ENCODE measurements at places on chromosomes 5 and 9.

DNA sequence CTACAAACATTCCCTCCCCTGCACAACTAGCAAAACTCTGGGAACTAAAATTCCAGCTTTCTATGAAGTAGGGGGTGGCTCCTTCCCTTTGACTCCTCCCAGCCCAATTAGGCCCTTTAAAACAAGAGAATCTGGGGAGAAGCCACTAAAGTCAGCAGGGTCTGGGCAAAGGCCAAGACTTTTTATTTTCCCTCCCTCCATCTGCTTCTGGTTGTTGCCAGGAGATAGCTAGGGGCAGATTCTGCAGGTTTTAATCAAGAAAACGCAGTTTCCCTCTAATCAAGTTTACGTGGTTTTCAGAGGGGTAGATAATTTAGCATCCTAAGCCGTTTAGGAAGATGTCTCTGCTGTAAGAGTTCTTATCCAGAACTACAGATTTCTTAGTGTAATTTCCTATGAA, 114.5 kb upstream of the CDH6 start:
- DNase-seq = no peak

DNA sequence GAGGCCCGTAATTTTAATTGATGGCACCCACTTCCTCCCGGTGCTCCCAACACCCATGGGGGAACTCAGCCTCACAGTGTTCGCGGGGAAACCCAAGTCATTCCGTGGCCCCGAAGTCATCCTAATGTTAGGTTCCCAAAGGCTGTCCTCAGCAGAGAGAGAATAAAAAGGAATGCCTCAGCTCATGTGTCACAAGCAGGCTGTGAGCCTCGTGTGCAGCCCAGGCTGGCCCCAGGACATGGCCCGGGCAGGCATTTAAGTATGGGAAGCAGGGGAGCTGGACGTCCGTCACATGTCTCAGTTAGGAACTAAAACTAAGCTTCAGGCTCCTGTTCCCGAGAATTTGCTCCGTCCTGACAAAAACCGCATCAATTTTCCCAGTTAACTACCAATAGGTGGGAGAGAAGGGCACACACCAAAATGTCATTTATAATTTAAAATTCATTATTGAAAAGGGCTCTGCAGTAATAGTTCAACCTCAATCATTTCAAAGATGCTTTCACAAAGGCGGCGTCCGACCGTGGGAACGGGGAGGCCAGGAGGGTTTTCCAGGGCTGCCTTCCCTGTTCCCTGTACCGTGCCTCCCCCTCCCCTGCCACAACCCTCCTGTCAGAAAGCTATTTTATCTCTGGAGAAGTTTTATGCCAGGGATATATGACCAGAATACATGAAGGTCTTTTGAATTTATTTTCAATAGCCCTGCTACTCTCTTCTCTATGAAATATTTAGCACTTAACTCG, 137.3 kb downstream of the FSTL4 start:
- no peak for DNase-seq

- DNase-seq = peak; percentile 18
Observed at GRCh38 chr9:135926402-135927194, 19.3 kb upstream of the CAMSAP1 start.

DNA sequence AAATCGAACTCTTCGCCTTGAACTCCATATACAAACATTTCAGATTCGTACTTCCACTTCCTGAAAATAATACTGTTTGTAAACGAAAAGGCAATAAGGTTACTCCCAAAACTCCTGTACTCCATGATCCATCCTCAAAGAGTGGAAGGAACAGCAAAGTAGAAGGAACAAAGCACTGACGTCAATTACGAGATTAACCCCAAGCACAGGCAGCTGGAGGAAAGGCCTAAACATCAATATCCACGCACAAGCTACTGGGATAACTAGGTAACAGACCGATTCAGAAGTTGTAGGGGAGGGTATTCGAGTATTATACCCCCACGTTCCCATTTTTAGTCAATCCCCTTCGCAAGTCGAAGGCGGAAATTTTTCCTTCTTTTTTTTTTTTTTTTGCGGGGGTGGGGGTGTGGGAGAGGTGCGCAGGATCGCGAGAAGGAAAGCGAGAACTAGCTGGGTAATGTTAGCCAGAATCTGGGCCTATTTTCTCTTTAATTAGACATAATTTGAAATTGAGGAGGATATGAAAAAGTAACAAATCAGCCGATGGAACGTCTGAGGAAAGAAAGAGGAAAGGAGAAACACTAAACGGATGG, 909 bp downstream of the AFF4 start:
- DNase-seq = peak; percentile 8

DNA sequence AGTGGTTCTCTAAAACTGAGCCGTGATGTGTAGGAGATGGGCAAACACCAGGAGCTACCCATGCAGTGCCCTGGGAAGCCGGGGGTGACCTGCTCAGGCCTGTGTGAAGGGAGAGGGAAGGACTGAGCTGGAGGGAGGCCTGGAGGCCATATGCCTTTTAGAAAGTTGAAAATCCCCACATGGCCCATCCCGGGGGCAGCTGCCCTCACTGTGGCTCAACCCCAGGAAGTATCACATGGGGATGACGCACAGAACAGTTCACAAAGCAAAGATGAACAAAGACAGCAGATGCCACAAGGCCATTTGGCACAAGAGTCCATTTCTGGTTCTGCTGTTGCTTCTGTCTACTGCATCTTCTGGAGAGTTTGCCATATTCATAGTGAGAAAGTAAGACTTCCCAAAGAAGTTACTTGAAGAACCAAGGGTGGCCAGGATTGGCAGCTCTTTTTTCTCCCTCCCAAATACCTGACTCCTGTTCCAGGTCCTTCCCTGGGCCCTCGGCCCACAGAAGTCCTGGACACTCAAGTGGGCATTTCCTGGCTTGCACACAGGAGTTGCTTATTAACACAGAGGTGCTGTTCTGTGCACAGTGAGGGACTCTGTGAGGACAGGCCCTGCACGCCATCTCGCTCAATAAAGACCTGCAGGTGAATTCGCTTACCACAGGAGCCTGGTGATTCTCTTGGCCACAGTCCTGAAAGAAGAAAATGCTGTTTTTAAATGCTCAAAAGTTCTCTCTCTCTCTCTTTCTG, 25.1 kb downstream of the ACSL6 start:
- DNase-seq = no peak

DNA sequence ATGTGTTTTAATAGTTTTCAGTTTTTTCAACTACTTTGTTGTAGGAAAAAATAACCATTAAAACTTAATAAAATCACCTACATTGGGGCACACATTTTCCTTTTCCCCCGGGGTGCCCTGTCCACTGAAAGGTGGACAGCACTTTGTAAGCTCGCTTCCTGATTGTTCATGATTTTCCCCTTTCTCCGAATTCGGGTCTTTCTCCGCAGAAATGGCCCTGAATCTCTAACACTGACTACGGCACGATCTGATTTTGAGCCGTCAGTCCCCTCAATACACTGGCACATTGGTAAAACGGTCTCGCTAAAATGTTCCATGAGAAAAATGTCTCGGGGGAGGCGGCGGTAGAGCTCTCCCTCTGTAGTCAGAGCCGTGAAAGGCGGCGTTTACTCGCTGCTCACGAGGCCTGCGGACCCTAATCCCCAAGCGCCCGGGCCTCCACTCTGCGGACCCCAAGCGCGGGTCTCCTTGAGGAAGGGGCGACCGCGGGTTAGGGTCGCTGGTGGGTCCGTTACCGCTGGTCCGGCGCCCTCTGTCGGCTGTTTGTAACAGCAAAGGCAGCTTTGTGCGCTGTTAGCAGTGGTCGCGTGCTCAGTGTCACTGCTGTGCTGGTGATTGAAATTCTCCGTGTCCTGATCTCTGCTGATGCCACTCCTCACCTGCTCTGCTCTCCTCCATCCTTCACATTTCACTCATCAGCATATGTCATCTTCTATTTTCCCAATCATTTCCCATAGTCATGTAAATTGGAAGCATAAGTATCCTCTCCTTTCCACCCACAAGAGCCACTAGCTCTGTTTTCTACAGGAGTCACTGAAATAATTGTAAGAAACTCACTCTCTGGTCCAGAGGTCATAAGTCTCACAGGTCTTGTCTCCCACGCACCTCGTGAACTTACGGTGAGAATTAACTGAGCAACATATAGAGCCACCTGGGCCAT, 10.8 kb upstream of the IFNA2 start:
- DNase-seq = no peak

DNA sequence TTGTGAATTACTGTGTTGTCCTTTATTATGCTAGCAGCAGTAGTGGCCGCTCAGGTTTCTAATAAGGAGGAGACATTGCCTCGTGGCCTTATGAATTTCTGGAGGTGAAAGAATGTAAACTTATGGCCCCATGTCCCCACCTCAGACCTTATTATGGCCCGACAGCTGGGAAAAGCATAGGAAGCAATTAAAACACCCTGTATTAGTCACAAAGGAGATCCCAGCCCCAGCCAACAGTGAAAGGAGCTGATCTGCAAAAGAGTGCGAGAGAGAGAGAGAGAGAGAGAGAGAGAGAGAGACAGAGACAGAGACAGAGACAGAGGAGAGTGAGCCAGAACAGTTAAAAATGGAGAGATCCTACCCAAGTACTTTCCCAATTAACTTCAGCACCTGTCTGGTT, 269.3 kb downstream of the DMRT2 start:
- no peak for DNase-seq

GRCh38 chr5:5492087-5492933, 69.8 kb downstream of the ICE1 start:
- DNase-seq = peak; percentile 37

DNA sequence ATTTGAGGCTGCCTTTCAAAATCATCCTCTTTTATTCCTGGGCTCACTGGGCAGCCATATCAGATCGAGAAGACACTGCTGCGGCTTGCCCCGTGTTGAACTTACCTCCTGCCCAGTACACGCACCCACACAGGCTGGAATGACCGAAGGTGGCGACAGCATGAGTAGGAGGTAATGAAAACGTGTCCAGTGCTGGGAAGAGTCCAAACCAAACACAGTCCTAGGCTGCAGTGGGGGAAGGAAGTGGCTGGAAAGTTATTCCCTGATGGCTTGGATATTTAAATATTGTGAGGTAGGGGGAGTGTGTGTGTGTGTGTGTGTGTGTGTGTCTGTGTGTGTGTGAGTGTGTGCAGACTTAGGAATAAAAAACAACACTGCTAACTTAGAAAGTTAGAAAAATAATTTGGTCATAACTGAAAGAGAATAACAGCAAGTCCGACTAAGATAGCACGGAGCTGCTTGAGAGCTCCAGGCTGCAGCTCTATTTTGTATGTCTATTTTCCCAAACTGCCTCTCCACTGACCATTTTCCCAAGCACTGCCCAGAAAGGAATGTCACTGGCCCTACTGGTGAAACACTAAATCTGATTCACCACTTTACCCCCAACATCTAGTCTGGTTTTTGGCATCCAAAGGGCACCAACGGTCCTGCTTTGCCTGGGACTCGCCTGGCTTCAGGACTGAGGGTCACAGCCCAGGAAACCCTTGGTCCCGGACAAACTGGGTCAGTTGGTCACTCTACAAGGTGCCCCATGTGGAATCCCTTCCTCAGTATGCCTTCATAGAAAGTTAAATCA, 41.2 kb downstream of the ANKH start:
- no peak for DNase-seq

DNA sequence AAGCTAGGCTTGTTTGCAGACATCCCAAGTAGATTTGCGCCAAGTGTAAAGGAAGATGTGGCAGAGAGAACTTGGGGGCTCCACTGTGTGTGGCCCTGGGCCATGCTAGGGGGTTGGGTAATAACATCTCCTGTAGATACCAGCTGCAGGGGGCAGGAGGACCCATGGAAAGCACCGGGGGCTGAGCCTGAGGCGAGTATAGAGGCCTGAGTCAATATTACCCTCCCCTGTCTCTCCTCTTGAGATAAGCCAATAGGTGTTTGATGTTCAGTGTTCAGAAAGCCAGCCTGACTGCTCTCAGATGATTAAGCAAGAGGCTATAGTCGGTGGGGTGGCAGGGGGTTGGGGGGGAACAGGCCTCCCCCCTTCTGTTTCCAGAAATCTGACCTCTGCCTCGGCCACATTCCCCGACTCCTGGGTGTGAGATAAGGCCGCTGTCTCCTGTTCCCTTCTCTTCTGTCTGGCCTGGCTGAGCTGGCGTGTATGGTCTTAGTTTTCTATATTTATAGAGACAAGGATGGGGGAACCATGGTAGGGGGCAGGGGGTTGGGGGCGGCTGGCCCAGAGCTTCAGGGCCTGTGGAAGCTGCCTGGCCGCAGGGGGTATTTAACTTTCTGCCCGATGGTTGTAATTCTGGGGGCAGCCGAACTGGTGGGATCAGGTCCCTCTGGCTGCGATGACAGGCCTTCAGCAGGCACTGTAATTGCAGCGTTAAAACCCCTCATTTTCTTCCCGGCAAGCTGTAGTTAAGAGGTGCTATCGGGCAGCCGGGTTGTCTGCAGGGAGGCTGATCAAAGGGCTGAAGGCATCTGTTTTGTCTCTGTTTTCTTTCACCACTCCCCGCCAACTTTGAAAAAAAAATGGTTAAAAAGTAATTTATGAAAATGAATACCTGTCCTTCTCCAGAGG, 292.0 kb downstream of the NSG2 start:
- DNase-seq = no peak

GRCh38 chr9:91546574-91546973, 122.9 kb upstream of the NFIL3 start:
- DNase-seq = peak; percentile 12

DNA sequence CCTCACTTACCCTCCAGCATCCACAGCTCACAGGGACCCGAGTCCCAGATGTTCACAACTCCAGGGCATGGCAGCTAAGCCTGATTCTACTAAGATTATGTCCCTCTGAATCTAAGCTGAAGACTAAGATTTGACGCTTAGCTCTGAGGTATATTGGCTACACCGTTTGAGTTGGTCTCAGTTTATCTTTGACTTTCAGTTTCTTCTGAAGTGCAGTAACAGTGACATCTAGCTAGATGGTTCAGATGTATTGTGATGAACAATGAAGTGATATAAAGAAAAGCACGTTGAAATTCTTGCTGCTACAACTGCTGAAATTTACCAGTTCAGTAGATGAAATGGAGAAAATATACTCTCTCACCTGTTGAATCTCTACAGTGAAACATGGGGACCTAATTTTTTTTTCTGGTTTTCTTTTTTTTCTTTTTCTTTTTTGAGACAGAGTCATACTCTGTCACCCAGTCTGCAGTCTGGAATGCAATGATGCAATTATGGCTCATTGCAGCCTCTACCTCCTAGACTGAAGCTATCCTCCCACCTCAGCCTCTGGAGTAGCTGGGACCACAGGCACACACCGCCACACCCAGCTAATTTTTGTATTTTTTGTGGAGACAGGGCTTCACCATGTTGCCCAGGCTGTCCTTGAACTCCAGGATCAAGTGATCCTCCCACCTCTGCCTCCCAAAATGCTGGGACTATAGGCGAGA, 15.7 kb downstream of the RFK start:
- DNase-seq = no peak

DNA sequence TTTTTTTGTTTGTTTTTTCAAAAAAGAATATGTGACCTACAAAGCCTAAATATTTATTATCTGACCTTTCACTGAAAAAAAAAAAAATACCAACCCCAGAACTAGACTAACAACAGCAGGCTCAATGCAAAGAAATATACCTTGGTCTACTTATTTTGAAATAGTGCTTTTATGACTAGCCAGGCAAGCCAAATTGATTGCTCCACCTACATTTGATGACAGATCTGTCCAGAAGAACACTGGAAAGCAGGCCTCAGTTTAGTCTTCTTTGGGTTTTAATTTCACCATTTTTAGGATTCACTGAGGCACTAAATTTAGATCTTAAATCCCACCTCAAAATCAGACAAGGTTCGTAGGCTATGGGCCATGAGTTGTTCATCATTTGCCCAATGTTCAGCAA, 97.3 kb downstream of the PLPP1 start:
- no peak for DNase-seq

- DNase-seq = no peak
Observed at GRCh38 chr5:104001136-104001535, 438.5 kb upstream of the NUDT12 start.

GRCh38 chr5:102974177-102974576, 145.8 kb downstream of the GIN1 start:
- no peak for DNase-seq
